ENCODE measurements at places on chromosomes 16 and 17.

GRCh38 chr17:76083536-76084182 is 4.7 kb downstream of the ZACN start:
- no peak for DNase-seq

DNA sequence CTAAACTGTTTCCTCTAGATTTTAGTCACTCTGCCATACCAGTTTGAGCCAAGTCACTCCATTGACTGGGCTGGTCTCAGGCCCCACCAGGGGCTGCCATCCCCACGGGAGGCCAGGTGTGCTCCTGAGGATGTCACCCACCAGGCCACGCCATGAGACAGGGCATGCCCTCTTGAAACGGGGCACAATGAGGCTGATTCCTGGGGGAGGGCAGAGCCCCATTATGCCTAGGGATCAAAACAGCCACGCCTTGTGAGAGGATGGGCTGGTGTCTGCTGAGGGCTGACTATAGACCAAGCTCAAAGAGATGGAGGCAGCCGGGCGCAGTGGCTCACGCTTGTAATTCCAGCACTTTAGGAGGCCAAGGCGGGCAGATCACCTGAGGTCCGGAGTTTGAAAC is 21.5 kb downstream of the GINS2 start:
- DNase-seq = no peak

GRCh38 chr16:78703936-78704335 is 604.5 kb downstream of the WWOX start:
- DNase-seq = peak; percentile 37

- DNase-seq = no peak
Observed at GRCh38 chr16:60811051-60811608, 1225.1 kb downstream of the CDH8 start.

GRCh38 chr17:50956409-50956749 is 90.2 kb upstream of the TOB1 start:
- no peak for DNase-seq

- DNase-seq = no peak
Observed at GRCh38 chr16:55045329-55045728, 114.7 kb downstream of the IRX5 start.

GRCh38 chr17:1686086-1686485 is 1.4 kb upstream of the PRPF8 start:
- peak; percentile 26 for DNase-seq

GRCh38 chr17:17749025-17749772 is 67.9 kb downstream of the RAI1 start:
- no peak for DNase-seq

GRCh38 chr16:29154676-29155121 is 169.8 kb downstream of the LAT start:
- DNase-seq = peak; percentile 19

DNA sequence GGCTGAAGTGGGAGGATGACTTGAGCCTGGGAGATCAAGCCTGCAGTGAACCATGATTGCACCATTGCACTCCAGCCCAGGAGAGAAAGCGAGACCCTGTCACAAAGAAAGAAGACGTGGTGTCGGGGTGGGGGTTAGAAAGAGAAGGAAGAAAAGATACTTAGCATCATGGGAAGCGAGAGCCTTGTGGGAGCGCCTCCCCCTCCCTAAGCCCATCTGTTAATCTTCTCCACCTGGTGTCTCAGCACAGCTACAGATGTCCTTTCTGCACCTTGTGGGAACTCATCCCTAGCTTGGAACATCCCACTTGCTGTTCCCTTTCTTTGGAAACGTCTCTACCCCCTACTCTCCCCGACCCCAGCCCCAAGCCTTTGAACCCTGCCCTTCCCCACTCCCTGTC is 6.0 kb downstream of the ZNF688 start:
- DNase-seq = no peak

DNA sequence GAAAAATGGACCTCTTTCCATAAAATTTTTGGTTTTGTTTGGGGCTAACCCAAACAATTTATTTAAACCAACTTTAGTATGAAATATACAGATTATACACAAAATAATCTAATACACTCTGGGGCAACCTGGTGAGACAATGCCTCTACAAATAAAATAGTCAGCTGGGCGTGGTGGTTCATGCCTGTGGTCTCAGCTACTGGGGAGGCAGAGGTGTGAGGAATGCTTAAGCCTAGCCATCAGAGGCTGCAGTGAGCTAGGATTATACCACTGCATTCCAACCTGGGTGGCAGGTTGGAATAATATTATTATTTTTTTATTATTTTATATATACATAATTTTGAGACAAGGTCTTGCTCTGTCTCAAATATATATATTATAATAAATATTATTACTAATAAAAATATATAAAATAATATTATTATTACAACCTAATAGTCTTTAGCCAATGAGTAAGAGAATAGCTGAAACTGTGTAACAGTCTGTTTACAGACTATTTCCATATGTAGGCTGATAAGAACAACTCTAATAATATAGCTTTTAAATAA is 50.5 kb downstream of the GLG1 start:
- peak; percentile 27 for DNase-seq

- no peak for DNase-seq
Observed at GRCh38 chr16:76345163-76345661, 68.0 kb downstream of the CNTNAP4 start.

GRCh38 chr16:19709381-19710136 is 8.5 kb downstream of the KNOP1 start:
- no peak for DNase-seq

DNA sequence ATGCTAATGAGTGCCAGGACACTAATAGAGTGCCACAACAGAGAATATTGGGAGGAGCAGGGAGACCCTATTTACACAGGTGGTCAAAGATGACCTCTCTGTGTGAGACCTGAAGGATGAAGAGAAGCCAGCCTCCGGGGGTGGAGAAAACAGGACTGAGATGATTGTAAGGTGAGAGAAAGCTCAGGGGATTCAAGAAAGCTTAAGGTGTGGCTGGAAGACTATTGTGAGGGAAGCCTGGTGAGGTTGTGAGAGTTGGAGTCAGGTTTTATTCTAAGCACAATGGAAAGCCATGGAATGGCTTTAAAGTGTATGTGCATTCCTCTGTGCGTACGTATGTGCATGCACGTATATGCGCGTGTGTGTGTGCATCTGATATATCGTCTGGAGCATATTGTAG is 10.4 kb upstream of the MARCHF10 start:
- DNase-seq = no peak

DNA sequence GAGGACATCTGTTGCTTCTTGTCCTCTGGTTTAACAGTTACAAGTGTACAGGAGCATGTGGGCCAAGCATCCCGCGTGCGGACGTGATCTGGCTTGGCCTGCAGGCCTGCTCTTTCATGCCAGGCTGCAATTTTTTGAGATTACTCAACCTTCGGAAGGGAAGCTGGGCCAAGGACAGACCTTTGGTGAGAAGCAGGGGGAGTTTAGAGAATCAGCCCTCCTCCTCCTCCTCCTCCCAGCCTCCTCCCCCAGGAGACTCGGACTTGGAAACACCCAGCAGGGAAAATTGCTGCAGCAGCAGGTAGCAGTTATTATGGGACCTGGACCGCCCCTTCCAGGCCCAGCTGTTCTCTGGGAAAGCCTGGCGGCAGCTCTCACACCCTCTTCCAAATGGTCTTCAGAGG is 5.1 kb upstream of the KLHL36 start:
- DNase-seq = peak; percentile 94

- no peak for DNase-seq
Observed at GRCh38 chr17:75959051-75959838, 18.4 kb upstream of the FBF1 start.

DNA sequence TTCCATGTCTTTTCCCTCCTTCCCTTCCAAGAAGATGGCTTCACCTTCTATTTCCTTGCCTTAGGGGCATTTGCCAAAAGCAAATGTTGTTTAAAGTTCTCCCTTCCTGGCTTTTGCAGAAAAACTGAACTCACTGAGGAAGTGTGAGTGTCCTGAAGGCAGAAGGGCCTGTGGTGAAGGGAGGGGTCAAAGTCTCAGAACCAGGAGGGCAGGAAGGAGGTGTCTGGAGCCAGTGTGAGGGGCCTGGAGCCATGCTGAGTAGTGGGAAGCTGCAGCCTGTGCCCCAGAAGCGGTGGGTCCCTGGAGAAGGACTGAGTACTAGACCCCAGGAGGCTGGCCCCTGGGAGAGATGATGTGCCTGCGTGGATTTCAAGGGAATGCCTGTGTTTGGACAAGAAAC is 23.8 kb upstream of the SUPT4H1 start:
- no peak for DNase-seq

DNA sequence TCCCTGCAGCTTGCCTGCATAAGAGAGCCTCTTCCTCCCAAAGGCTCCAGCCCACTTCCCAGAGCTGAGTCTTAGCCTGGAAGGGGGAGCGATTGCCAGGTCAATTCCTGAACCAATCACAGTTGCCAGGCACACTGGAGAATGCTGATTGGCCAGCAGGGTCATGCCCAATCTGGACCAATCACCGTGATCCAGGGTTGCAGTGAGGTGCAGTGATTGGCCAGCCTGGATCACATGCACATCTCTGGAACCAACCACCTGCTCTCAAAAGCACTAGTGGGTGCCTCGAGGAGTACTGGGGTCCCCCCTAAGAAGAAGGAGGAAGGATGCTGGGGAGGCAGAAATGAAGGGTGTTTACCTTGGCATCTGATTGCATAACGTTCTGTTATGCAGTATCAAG is 18.4 kb downstream of the NAGPA start:
- DNase-seq = no peak

DNA sequence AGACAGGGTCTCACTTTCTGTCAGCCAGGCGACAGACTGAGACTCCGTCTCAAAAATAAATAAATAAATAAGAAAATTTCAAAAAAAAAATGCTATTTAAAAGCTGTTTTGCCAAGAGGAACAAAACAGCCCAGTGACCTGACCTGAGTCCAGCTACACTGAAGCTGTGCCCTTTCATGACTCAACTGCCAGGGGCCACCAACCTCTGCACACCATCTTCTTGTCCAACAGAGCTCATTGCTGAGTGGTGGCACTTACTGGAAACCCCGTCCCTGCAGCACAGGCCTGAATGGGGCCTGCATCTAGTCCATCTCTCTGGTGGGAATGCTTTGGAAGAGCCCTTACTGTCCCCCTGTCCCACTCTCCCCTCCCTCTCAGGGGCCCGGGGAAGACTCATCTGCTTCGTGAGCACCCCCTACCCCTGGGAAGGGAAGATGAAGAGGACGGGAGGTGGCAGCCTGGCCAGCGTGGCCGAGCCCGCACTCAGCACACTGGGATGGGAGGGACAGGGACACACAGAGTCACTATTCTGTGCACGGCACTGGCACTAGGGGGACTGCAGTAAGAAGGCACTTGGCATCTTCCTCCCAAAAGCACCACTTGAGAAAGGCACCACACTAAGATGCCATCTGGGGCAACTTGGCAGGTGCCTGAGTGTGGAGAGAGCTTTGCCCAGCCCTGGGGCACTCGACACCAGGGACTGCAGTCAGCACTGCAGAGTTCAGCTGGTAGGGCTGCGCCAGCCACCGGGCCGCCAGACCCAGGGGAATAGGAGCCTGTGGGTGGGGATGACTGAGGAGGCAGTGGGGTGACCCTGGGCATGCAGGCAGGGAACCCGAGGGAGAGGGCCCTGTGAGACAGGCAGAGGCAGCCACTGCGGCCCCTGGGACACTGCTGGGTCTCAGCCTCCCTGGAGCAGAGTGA is 13.5 kb downstream of the FBXO31 start:
- DNase-seq = no peak

- DNase-seq = no peak
Observed at GRCh38 chr17:49524473-49525359, 29.6 kb downstream of the NGFR start.

DNA sequence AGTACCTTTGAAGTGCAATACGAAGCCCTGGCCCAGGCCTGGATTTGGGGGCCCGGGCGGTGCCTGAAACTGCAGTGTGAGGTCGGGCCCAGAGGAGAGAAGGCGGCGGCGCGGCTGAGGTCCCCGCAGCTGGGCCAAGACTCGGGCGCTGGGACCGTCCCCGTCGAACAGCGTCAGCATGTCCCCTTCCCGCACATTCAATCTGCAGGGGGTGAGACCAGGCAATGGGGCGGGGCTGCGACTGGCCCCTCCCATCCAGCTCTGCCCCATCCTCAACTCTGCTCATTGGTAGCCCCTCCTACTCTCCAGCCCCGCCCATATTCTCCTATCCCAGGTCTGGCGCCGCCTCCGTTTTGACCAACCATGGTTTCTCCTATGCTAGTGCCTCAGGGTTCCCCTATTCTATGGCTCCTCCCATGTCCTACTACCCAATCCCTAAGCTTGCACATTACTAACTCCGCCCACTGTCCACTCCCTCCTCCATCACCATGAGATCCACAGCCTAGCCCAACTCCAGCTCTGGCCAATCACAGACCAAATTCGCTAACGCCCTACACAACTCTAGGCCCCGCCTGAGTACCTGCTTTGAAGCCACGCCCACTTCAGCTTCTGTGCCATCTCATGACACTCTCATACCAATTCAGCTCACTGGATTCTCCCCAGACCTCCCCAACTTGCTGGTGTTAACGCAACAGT is 14.4 kb upstream of the CDIPT start:
- DNase-seq = peak; percentile 46

GRCh38 chr17:62628831-62629555 is 1.5 kb downstream of the MRC2 start:
- peak; percentile 40 for DNase-seq

GRCh38 chr17:78378225-78379130 is at the start of gene PGS1:
TSS of gene PGS1 (plus strand) at chr17:78378649. CDS start at chr17:78378666, 17 bp downstream.
- peak; percentile 71 for DNase-seq

DNA sequence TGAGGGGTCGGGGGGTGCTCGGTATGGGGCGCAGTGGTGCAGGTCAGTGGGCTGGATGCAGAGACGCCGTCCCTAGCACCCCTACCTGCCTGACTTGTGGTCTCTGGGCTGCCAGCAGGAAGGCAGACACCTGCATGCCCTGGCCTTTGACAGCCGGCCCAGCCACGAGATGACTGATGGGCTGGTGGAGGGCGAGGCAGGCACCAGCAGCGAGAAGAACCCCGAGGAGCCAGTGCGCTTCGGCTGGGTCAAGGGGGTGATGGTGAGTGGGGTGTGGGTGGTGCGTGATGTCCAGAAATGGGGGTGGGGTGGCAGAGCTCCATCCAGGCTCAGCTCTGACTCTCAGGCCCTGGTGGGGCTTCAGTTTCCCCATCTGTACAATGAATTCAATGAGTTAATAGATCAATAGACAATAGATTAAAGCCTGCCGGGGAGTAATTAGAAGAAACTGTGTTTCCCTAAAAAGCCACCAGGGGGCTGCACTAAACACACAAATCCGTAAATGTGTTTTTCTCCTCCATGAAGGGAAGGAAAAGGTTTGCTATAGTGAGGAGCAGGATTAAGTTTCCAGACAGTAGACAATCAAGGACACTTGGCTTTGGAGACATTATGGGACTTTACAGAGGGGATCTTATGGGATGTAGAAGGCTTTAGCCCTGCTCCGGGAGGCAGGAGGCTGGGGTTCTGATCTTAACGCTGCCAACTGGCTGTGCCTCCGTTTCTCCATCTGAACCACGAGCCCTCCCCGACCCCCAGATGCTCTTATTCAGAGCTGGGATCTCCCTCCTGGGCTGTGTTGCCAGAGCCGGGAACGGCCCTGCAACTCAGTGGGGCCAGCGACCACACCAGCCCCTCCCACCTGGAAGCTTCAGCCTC is 2.2 kb downstream of the SLC12A3 start:
- DNase-seq = peak; percentile 70

Measured in LHCN-M2 (cell line).